ENCODE measurements at places on chromosomes 5 and 9. TPM values are rescaled to one million over a fixed set of nuclear protein-coding genes. Genes with fewer than 3 reads are reported as not detected.

GRCh38 chr9:81964218-81965171, 21.2 kb downstream of the SPATA31D3 start:
- no peak overlapping the region for H3K27ac ChIP-seq
- no peaks in the 10 kb centered on the region for H3K27me3 ChIP-seq
- no peak overlapping the region for H3K4me3 ChIP-seq
- DNase-seq: no peak

NR5A1 gene
- not detected for total RNA-seq

GRCh38 chr5:90640484-90641059, 82.0 kb downstream of the ADGRV1 start:
- no peak overlapping the region for H3K27ac ChIP-seq
- peaks cover 2% of the 10 kb centered on the region for H3K4me1 ChIP-seq
- no peak for DNase-seq
- no peaks in the 10 kb centered on the region for H3K36me3 ChIP-seq
- peaks cover 9% of the 10 kb centered on the region for H3K27me3 ChIP-seq

DNA sequence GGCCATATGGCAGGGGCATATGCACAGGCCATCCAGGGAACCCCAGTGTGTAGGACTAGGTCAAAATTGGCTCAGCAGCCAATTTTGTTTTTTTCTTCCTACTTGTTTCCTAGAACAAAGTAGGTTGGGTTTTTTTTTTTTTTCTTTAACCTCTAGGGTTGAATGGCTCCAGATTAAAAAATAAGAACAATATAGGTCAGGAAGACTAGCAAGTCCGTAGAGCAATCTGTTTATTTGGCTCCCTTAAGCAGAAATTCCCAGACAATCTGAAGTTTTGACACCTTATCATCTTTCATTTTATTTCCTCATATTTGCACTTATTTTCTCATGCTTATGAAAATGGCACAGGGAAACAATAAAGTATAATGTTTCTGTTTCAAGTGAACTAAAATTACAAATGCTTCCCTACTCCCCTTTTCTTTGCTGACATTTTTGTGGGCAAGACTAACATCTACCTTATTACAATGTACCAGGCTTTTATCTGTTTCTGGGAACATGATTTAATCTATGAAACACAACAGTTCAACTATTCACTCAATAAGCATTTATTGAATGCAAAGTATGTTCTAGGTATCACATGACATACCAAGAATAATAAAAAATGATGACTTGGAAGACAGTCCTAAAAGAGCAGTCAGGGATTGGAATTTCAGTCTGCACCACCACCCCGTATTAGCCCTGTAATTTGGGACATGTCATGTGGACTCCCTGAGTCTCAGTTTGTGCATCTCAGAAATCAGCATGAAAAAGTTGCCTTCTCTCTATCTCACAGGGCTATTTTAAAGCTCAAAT, 30.5 kb downstream of the TLR4 start:
- no peaks in the 10 kb centered on the region for H3K36me3 ChIP-seq
- H3K27ac ChIP-seq: peak overlapping the region; percentile 71
- no peaks in the 10 kb centered on the region for H3K27me3 ChIP-seq
- peaks cover 40% of the 10 kb centered on the region for H3K4me1 ChIP-seq
- H3K4me3 ChIP-seq: peak overlapping the region; percentile 19
- no peak for DNase-seq

PCDHGB3 gene
- 0.19 TPM for total RNA-seq

DNA sequence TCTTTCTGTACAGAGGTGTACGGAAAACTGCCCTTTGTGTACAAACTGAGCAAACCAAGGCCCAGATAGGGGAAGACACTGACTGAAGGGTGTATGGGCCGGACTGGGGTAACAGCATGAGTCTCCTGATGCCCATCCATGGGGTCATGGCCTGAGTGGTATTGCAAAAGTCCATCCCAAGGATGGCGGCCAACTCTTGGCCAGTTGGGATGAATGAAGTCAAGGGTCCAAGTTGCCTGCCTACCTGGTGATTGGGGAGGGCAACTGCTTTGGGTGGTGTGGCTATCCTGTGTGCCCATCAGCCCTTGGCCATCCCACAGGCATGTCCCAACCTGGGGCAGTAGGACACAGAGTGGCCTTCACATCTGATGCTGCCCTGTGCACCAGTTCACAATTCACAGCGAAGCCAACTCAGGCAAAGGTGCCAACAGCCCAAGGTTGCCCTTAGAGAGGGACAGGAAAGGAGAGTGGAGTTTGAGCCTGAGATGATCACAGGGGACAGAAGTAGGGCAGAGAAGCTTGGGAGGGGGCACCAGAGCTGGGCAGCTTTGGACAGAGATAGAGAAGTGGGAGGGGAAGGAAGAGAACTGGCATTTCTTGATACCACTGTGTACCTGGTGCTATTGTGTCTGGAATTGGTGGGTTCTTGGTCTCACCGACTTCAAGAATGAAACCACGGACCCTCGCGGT, 46.6 kb downstream of the COL15A1 start:
- H3K27ac ChIP-seq: peak overlapping the region; percentile 91
- H3K4me3 ChIP-seq: peak overlapping the region; percentile 2
- H3K27me3 ChIP-seq: peaks cover 28% of the 10 kb centered on the region
- peak; percentile 76 for DNase-seq
- peaks cover under 1% of the 10 kb centered on the region for H3K36me3 ChIP-seq

- H3K4me3 ChIP-seq: no peak overlapping the region
- H3K36me3 ChIP-seq: no peaks in the 10 kb centered on the region
- no peak overlapping the region for H3K27ac ChIP-seq
- H3K27me3 ChIP-seq: peaks cover 6% of the 10 kb centered on the region
- H3K4me1 ChIP-seq: no peaks in the 10 kb centered on the region
- no peak for DNase-seq
Measured at GRCh38 chr9:17962747-17963146, 383.9 kb downstream of the SH3GL2 start.

RNF130 gene
- total RNA-seq: 70.8 TPM
